ENCODE measurements at places on chromosomes 2 and 18.

DNA sequence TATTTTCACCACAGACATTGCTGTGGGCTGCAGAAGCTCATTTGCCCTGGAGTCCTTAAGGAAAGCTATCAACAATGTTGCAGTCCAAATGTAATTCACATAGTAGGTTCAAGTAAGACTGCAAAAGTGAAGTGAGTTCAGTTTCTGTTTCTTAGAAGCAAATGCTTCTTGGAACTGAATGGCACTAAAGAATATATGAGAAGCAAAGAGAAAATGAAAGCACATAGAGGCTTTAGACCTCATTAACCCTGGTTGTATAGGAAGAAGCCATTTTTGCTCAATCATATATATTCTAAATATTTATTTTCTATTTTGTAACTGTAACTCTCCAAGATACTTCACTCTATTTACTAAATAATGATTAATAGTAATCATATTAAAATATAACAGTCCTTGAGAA, 292.0 kb downstream of the ZNF804A start:
- no peak for DNase-seq

- DNase-seq, result peak; percentile 13
Observed at GRCh38 chr2:31081492-31081891, 56.7 kb downstream of the GALNT14 start.

DNA sequence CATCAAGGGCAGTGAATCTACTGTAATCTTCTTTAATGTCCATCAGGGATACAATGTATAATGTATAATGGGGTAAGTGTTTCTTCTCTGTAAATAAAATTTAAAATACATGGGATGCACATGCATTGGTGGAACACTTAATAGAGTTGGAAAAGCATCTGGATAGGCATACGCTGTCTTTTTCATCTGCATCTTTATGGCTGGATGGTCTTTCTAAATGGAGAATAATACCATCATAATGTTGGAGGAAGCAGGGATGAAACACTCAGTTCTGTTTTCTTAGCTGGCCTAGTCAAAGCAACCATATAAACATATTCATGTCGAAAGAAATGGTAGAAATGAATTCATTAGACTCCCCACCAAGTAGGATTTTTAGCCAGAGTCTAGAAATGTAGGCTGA, 202.8 kb downstream of the CDCA7 start:
- no peak for DNase-seq

DNA sequence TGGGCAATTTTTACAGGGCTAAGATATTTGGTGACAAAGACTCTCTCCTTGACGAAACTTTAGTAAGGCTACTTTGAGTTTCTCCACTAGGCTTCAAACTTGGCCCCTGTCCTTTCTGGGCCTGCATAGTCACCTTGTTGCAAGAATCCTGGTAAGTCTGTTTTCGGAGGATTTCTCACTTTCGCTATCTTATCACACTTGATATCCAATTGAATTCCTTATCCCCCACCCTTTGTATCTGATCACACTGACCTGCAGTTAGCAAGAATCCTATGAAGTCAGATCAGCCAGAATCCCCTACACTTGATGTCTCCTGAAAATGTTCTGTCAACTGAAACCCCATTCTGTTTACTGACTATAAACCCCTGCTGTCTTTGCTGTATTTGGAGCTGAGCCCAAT, 499.8 kb upstream of the GCFC2 start:
- no peak for DNase-seq

DNA sequence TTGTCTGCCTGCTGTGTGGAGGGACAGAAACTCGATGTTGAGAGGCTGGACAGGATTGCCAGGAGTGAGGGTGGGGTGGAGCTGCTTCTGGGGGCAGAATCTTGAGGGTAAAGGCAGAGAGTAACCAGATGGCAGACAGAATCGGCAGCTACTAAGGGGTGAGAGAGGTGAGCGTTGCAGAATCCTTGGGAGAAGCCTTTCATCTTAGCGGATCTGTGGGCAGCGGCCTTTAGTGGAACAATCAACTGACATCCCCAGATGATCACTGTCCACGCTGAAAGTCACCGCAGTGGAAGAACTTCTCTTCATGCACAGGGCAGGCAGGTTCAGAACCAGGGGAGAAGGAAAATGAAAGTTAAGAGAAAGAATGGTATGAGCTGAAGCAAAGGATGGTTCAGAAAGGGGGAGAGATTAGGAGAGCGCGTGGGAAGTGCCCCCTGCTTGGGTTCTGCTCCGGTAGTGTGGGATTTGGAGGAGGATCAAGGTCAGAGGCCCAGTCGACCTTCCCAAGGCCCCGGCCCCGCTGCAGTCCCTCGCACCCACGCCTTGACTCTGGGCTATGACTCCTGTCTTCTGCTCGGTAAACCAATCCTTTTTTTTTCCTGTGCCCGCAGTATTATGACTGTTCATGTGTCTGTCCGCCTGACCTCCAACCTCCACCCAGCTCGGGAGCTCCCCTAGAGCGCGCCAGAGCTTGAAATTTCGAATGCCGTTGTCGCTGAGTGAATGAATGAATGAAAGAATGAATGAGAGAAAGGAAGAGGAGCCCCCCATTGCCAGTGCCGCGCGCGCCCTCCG, 584 bp downstream of the BOLA3 start:
- peak; percentile 46 for DNase-seq

DNA sequence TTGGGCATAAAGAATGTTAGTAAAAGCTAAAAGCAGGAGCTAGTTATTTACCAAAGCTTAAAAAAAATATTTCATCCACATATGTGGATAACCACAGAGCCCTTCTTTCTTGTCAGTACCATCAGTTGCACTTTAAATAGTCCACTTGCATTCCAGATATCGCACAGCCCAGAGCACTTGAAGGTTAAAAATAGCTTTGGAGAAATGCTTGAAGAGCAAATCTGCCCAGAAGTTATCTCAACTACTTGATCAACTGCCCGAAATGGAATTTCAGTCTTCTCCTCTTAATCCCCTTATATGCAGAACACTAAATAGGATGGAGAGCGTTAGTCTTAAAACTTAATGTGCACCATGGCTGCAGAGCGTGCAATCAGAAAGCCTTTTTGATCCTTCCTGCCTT, 148.3 kb downstream of the PLEKHA3 start:
- DNase-seq, result no peak

DNA sequence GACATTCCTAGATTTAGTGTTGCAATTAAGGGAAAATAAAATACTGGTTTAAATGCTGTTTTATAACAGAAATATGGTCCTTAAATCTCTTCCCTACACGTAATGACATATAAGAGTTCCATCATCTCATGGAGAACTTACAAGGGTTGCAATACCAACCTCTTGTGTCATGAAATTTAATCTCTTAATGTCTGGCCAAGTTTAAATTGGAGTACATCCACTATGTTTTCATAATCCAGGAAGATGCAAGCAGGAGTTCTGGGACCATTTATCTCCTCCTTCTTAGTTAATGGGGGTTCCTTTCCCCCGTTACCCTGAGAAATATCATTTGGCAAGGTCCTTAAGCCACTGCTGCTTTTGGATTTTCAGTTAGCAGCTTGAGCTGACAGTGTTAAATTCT, 126.0 kb upstream of the ACVR2A start:
- no peak for DNase-seq

DNA sequence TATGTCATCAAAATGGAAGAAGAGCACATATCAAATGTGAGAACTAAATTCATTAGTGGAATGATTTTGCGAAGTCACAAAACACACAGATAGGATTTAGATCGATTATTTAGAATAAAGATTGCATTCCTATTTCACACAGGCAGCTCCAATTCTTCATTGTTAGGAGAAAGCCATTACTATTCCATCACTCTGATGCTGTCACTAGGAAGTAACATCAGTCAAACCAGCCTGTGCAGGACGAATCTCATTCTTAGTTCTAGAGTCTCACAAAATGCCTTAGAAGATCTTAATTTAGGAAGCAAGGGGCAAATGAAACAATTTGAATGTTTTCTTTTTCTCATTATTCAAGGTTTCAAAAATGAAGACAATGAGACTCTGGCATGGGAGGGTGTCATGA, 44.0 kb upstream of the SPP2 start:
- no peak for DNase-seq
